ENCODE measurements at places on chromosomes 1 and 21.

- no peak for DNase-seq
Observed at GRCh38 chr1:166122873-166123466, 43.8 kb downstream of the FAM78B start.

GRCh38 chr1:93573940-93574469 is 107.6 kb downstream of the BCAR3 start:
- no peak for DNase-seq

- DNase-seq: no peak
Observed at GRCh38 chr1:71967670-71968069, 314.7 kb downstream of the NEGR1 start.

DNA sequence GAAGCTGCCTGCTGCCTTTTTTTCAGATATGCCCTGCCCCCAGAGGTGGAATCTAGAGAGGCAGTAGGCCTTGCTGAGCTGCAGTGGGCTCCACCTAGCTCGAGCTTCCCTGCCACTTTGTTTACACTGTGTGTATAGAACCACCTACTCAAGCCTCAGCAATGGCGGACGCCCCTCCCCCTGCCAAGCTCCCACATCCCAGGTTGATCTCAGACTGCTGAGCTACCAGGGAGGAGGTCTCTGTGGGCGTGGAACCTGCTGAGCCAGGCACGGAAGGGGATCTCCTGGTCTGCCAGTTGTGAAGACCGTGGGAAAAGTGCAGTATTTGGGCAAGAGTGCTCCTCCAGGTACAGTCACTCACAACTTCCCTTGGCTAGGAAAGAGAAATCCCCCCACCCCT is 65.1 kb downstream of the MSH4 start:
- DNase-seq: no peak

DNA sequence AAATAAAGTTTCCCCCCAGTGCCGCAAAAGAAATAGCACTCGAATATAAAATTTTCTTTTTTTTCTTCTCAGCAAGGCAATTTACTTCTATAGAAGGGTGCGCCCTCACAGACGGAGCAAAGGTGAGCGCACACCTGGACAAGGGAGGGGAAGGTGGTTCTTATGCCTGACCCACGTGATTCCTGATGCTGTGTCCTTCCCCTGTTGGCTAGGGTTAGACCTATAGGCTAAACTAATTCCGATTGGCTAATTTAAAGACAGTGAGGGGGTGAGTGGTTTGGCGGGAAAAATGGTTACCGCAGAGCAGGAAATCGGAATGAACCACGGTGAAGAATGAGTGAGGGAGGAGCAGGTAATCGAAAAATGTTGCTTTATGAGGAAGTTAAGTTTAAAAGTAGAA is 607 bp upstream of the FAAH start:
- DNase-seq: no peak

Measured in NCI-H1694 treated with DMSO at 0.1 percent for 48 hours (cell line).